ENCODE measurements at places on chromosomes 4 and X.
A peak's percentile ranks its signal among the peaks of the same experiment; 100 is the strongest.

DNA sequence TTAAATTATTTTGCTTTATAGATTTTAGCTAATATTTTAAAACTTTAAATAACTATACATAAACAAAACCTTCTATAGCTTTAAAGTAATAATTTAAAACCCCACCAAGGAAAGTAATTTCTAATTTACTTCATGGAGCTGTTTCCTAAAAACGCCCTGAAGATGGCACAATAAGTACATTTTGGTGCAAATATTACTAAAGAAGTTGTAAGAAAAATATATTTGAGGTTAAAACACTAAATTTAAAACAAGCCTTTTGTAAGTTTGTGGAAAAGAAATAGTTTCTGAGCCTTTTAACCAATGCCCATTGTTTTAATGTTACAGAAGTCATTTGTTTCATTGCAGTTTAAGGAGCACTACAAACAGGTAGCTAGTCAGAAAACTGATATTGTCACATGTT lies 137.4 kb upstream of the AGA start:
- no peak for DNase-seq

DNA sequence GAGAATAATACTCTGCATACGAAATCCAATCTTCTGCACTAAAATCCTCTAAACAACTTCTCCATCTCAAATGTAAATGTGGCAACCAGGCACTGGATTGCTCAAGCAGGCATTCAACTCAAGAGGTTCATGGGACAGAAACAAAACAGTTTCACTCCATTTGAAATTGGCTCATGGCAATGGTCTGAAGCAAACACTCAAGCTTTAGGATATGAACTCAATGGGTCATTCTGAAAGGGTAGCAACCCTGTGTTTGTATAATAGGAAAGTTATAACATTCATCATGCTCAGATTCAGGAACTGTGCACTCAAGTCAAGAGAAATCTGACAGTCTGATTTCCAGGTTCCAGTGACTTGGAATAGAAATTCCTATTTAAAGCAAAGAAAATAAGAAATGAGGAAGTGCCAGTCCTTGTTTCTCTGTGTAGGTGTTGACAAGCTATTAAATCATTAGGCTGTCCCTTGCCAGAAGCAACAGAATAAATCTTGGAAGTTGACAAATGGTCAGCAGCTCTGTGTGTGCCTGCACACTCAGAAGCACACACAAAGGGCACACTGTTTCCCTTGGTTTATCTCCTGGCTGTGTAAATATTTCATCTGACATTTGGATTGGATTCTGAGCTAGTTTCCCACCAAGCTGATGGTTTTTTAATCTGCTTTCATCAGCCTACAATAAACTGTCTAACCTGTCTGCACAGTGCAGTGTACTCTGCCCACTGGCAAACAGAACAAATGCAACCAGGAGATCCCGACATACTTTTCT lies 75.9 kb upstream of the CITED1 start:
- DNase-seq: no peak

DNA sequence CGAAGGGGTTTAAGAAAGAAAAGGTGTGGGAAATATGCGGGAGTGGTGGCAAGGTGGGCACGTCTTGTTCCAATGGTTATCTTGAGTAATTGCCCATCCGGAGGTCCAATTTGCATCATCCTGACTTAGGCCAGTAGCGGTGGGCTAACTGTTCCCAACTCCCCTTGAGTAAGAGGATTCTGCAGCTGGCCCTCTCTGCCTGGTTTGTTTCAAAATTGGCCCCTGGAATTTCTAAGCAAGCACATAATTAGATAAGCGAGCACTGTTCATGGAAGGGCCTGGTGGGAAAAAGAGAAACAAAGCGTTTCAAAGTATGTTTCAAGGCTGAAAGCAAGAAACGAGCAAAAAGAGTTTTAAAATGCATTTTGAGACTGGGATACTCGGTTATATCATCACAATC lies 198.2 kb downstream of the CEP135 start:
- no peak for DNase-seq

- peak; percentile 59 for DNase-seq
These were observed 34.2 kb downstream of the FAM193A start for GRCh38 chr4:2570551-2571222.

DNA sequence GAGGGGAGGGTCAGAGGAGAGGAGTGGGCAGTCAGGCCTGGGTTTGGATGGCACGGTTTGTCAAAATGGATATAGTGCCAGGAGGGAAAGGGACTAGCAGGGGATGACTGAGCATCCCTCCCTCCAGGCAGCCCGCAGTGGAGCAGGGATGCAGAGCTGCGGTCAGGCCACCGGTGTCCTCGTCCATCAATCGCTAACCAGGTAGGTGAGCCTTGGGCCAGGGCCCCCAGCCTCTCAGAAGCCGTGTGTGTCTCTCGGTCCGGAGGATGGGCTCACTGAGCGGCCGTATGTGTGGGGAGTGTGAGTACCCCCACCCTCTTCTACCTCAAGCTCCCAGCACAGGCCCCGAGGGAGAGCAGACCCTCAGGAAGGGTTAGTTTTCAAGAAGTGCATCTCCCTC lies 538 bp upstream of the CYTL1 start:
- no peak for DNase-seq

GRCh38 chr4:65661471-65661870 lies 8.8 kb downstream of the EPHA5 start:
- no peak for DNase-seq

DNA sequence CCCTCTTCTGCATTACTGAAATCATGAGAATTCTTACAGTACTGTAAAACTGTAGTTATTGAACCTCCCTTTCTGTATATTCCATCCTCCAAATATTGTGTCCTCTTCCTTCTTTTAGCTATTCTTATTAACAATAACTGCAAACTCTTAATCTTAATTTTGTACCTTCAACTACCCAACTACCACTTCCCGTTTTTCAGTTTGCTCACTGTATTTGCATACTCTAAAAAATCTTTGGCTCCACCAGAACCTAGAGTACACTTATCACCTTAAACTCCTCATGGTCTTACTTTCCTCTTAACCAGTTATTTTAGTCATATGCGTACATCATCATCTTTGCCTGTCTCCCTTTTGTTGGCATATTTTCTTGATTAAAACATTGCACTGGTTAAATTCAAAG lies 543.7 kb downstream of the ARAP2 start:
- no peak for DNase-seq

DNA sequence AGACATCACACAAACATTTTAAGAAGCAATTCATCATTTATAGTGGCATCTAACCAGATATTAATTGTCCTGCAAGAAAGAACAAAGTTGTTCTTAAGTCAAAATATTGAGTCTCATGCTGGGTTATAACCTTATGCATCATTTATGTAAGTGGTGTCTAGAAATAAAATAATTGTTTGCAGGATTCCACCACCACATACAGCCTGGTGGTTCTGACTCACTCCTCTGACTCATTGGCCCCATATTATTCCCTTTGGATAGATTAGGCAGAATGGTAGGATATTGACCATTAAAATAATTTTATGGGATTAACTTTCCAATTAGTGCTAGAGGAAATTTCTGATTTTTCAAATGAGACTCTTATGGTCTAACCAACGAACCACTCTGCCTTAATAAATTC lies 384.5 kb downstream of the GRXCR1 start:
- no peak for DNase-seq

DNA sequence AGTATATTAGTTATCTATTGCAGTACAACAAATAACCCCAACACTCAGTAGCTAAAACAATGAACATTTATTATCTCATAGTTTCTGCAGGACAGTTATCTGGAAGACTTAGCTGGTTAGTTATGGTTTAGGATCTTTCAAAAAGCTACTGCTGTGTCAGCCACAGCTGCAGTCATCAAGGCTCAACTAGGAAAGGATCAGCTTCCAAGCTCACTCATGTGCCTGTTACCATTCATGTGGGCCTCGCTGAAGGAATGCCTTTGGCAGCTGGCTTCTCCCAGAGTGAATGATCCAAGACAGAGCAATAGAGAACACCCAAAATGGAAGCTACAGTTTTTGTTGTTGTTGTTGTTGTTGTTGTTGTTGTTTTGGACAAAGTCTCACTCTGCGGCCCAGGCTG lies 13.5 kb upstream of the PRSS48 start:
- no peak for DNase-seq

DNA sequence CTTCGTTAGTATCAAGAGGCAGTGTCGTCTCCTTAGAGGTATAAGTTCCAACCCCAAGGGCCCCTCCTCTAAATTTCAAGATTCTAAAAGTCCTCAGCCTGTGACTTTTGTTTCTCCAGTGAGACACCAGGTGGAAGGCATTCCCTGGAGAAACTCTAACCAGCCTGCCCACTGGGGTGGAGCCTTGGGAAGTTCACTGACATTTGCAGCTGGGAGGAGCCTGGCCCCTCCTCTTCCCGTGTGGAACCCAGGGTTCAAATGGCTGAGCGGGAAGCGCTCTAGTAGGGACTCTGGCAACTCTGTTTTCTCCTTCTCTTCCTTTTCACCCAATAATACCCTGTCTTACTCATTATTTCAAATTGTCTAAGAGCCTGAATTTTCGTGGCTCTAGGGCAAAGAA lies 325.0 kb downstream of the TLL1 start:
- DNase-seq: no peak

- no peak for DNase-seq
These were observed 1180.2 kb downstream of the FAM133A start for GRCh38 chrX:94854251-94854650.

- no peak for DNase-seq
These were observed 5.0 kb downstream of the ARMCX5 start for GRCh38 chrX:102604327-102604726.

GRCh38 chr4:8821151-8821950 lies 50.3 kb downstream of the HMX1 start:
- no peak for DNase-seq

DNA sequence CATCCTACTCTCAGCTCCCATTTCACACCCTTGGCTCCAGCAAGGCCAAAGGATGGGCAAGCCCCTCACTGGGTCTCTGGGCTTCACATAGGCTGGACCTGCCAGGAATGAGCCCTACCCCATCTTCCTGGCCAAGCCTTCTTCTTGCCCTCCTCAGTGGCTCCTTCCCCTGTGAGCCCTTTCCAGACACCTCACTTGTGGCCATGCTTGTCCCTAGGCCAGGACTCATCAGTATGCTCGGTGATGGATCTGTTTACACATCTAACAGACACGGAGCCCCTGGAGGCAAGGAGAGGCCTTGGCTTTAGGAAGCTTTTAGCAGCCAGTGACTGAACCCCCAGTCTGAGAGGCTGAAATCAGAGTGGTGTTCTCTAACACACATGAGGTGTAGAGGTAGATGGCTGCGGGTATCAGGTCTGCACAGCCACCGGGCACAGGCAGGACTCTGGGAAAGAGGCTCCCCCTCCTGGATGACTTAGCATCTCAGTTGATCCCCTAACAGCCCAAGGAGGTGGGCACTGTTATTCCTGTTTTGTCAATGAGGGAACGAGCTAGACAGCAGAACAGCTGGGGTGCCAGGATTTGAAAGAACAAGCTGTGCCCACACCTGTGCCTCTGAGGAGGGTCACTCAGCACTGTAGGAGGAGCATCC lies 44.8 kb downstream of the PPP2R2C start:
- no peak for DNase-seq

DNA sequence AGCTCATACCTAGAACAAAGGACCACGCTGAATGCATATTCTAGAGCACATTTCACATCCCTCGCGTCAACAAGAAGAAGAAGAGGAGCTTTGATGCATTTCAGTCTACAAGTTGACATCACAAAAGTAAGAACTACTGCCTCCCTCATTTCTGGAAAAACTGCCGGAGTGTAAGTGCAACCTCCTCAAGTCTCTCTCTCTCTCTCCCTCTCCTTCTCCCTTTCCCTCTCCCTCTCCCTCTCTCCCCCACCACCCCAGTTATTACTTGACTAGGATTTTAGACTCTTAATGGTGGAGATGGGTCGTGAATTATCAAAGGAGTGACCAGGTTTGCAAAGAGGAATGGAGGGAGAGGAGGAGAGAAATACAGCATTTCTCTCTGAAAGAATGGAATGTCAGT lies 1.4 kb upstream of the IRS4 start:
- no peak for DNase-seq

- DNase-seq: no peak
These were observed 624.0 kb upstream of the IGFBP7 start for GRCh38 chr4:57734104-57734670.

GRCh38 chr4:76963131-76963750 lies 13.7 kb downstream of the SEPTIN11 start:
- no peak for DNase-seq

DNA sequence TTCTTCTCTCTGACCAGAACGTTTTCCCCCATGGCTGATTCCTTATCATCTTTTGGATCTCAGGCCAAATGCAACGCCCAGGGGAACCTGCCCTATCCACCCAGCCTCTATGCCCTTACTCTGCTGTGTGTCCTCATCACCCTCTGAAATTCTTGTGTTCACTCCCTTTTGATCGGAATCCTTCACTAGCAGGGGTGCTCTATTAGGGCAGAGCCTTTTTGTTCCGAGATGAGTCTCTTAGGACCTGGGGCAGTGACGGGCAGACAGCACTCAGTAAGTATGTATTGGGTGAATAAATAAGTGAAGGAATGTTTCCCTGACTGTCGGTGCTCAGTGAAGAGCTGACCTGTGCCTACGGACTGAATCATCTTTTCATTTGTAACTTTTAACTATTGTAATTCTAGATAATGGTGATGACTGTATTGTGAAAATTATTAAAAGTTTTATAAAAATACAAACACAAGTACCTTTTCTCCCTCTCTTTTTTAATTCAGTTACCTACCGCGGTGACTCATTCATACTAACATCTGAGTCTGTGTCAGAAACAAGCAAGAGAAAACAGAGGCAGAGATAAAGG lies 4.8 kb upstream of the TENM3 start:
- DNase-seq: no peak

GRCh38 chrX:17414027-17414658 lies 39.1 kb downstream of the NHS start:
- DNase-seq: no peak

DNA sequence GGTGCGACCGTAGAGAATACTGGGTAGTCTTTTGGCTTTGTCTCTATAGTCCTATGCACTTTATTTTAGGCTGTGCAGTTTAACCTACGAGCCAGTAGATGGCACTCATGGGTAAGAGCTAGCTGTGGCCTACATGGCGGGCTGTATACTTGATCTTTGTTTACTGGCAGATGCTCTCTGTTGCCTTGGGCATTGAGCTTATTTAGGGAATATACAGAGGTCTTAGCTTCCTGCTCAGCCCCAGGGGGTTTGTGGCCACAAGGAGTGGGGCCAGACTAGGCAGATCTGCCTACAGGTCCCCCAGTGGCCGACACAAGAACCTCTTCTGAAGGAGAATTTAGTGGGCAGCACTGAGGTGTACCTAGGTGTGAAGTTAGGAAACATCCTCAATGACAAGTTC lies 227.6 kb upstream of the HDX start:
- DNase-seq: peak; percentile 4

GRCh38 chrX:111756486-111756885 lies 75.5 kb downstream of the ALG13 start:
- no peak for DNase-seq
